Caudate nucleus (tissue), 63 donors: ENCODE measurements at places on chromosomes 2 and 18.

- DNase-seq, result no peak
Measured at GRCh38 chr2:235566931-235567495, 73.2 kb downstream of the AGAP1 start.

GRCh38 chr2:66301022-66301766, 133.7 kb upstream of the MEIS1 start:
- DNase-seq, result no peak

DNA sequence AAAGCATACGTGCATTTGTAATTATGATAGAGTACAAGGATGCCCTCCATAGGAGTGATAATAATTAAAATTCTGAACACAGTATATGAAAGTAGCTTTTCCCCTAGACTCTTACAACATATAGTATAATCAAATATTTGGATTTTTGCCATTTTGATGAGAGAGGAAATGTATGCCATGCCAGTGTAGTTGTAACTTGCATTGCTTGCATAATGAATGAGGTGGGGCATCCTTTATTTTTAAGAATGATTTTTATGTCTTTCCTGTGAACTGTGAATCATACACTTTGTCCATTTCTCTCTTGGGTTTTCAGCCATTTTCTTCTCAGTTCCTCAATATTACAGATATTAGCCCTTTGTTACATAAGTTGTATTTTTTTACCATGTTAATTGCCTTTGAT, 197.5 kb downstream of the SCG2 start:
- no peak for DNase-seq

DNA sequence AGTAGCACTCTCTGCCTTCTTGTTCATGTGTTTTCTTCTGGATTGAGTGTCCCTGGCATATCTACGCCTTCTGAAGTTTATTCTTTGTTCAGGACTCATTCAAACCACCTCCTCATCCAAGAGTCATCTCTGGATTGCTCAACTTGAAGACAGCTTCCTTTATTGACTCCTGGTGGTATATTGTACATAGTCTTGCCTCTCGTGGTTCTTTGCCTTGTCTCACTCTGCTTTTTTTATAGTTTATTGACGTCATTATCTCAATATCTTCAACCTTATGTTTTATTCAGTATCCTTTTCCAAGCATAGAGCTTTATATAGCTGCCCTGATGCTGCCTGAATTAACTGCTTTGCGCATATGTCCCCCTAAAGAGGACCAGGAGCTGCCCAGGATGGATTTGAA, 161.7 kb downstream of the INSIG2 start:
- DNase-seq, result no peak

- no peak for DNase-seq
Measured at GRCh38 chr2:217657252-217657651, 345.5 kb downstream of the TNS1 start.

DNA sequence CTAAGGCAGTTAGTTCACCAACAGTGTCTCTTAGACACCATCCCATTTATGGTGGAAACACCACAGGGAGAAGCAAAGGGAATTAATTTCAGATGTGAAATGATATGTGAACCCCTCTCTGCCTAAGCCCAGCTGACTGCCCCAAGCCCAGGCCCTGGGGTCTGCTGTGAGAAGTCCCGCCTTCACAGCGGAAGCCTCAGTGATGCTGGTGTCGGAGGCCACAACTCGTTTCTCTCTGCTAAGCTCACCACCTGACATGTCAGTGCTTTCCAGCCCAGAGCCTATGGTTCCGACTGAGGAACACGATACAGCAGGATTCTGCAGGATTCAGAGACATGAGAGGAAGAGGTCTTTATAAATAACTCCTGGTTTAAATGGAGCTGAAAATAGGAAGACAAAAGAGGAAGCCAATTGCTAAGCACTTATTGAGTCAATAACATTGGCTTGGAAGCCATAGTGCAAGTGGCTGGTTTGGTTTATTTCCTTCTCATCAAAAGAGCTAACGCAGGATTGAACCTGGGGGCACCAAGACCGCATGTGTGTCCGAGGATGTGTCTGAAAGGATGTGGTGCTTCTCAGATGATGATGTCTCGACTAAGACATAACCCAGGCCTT, 21.9 kb upstream of the LOXHD1 start:
- no peak for DNase-seq

DNA sequence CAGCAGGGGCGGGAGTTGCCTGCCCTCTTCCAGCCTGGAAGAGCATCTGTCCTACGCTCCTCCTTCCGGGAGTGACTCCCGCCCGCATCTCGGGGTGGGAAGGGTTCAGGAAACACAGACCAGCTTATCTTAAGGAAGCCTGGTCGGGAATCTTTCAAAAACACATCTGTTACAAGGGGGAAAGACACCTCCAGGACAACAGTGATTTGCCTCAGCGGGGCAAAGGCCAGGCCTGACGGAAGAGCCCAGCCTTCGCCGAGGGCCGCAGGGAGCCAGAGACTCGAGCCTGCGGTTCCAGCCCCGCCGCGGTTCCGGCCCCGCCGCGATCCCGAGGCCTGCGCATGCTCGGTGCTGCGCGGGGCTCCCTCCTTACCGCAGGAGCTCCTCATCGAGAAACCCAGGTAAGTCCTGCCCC, 38.1 kb upstream of the TGIF1 start:
- no peak for DNase-seq

- DNase-seq, result no peak
Measured at GRCh38 chr18:12595571-12596255, 62.2 kb downstream of the SPIRE1 start.

DNA sequence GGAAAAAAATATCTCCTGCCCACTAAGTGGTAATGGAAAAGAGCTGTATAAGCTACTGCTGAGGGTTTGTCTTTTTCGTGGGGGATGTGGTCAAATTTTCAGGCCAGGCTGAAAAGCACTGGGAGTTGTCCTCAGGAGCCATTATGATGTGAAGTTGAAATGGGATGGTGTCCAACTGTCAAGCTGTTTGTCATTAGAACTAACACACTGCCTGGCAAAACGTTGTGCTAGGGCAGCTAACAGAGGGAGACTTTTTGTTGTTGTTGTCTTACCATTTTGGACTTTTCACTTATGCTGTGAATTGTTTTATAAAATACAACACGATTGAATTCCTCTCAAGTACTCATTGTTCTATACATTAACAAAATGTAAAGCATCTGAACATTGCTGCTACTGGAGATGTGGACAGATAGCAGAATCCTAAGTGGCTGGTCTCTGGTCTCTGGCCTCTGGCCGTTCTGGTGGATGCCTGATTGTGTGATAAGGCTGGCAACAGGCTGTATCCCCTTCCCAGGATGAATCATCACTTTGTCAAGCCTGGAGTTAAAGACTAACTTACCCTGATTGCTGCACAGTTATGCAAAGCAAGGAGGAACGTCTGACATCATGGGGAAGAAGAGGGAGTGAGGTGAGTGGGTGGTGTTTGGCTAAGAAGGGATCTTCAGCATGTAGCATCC, 2.3 kb downstream of the MYO1B start:
- DNase-seq, result no peak

GRCh38 chr2:222569826-222570225, 86.1 kb downstream of the FARSB start:
- no peak for DNase-seq

GRCh38 chr18:31683968-31684278, 458 bp downstream of the B4GALT6 start:
- DNase-seq, result no peak

GRCh38 chr18:62812242-62812641, 96.9 kb downstream of the PHLPP1 start:
- DNase-seq, result no peak

- no peak for DNase-seq
Measured at GRCh38 chr2:131517106-131517831, 10.4 kb upstream of the CCDC74A start.

DNA sequence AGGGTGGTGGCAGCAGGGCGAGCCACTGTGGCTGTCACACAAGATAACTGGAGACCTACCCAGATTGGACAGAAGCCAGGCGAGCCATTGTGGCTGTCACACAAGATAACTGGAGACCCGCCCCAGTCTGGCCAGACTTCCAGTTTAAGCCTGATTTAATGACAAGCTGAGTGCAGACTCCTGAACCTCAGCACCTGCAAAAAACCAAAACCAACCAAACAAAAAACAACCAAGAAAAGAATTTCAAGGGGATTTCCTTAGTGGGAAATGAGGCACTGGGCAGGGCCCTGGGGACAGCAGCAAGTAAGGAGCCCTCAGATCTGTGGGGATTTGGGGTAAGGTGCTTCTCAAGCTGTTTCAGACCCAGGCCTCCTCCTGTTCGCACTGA, 95.2 kb upstream of the BOD1L2 start:
- no peak for DNase-seq

GRCh38 chr18:26422472-26423162, 125.7 kb downstream of the KCTD1 start:
- no peak for DNase-seq

DNA sequence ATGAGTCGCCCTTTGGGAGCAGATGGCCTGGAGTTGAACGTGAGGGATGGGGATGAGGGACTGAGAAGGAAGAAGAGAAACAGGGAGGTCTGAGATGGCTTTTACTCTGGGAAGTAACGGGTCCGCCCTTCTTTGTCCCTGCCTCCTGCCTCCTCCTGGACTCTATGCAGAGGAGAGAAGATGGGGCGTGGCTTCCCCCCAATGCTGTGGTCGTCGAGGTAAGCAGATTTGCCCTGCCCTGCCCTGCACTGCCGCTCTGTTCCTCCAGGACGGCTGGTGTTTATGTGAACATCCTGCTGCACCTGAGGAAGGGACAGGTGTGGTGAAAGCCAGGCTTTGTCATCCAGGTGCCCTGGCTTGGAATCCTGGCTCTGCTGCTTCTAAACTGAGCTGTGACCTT, 13.5 kb upstream of the NTSR2 start:
- DNase-seq, result no peak

DNA sequence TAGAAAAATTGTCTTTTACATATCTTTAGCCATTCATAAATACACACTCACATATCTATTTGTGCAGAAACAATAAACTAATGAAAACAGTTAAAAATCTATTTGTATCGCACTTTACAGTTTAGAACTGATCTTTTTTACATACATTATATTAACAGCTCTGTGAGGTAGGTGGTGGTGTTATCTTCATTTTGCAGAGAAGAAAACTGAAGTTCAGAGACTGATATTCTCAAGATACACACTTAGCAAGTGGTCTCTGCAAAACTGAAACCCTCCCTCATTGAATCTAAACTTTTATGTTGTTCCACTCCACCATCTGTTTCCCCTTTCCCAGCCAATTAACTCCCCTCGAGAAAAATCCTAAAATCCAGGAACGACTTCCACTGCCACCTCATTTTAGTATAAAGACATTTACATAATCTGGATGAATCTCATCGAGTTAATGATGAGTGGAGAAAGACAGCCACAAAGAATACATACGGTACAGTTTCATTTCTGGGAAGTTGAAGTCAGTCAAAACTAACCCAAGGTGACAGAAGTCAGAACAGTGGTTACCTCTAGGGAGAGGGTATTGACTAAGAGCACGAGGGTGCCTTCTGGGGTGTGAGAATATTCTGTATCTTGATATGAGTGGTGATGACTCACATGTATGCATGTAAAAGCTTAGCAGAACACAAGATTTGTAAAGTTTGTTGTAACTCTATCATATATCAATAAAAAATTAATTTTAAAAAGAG, 524.2 kb upstream of the TCF4 start:
- DNase-seq, result no peak

GRCh38 chr2:33577668-33578067, 21.4 kb downstream of the FAM98A start:
- DNase-seq, result no peak

GRCh38 chr2:12284037-12284436, 432.7 kb upstream of the TRIB2 start:
- no peak for DNase-seq
